ENCODE measurements at places on chromosomes 6 and 20.

- H3K4me1 ChIP-seq, result no peaks in the 10 kb centered on the region
- no peak overlapping the region for H3K27ac ChIP-seq
- no peak overlapping the region for H3K4me3 ChIP-seq
- H3K27me3 ChIP-seq, result peaks cover 20% of the 10 kb centered on the region
Observed at GRCh38 chr6:85754894-85755293, 112.2 kb upstream of the SYNCRIP start.

GRCh38 chr6:63563235-63563634 is 9.0 kb upstream of the LOC128125822 start:
- peaks cover 10% of the 10 kb centered on the region for H3K4me1 ChIP-seq
- no peak overlapping the region for H3K4me3 ChIP-seq
- DNase-seq, result no peak

- H3K4me3 ChIP-seq, result no peak overlapping the region
- H3K4me1 ChIP-seq, result peaks cover 19% of the 10 kb centered on the region
- DNase-seq, result no peak
- peaks cover 4% of the 10 kb centered on the region for H3K36me3 ChIP-seq
Observed at GRCh38 chr6:20688710-20689500, 154.6 kb downstream of the CDKAL1 start.

GRCh38 chr20:45836841-45837240 is 3.2 kb downstream of the SNX21 start:
- no peaks in the 10 kb centered on the region for H3K27me3 ChIP-seq
- H3K4me3 ChIP-seq, result no peak overlapping the region
- no peaks in the 10 kb centered on the region for H3K36me3 ChIP-seq

DNA sequence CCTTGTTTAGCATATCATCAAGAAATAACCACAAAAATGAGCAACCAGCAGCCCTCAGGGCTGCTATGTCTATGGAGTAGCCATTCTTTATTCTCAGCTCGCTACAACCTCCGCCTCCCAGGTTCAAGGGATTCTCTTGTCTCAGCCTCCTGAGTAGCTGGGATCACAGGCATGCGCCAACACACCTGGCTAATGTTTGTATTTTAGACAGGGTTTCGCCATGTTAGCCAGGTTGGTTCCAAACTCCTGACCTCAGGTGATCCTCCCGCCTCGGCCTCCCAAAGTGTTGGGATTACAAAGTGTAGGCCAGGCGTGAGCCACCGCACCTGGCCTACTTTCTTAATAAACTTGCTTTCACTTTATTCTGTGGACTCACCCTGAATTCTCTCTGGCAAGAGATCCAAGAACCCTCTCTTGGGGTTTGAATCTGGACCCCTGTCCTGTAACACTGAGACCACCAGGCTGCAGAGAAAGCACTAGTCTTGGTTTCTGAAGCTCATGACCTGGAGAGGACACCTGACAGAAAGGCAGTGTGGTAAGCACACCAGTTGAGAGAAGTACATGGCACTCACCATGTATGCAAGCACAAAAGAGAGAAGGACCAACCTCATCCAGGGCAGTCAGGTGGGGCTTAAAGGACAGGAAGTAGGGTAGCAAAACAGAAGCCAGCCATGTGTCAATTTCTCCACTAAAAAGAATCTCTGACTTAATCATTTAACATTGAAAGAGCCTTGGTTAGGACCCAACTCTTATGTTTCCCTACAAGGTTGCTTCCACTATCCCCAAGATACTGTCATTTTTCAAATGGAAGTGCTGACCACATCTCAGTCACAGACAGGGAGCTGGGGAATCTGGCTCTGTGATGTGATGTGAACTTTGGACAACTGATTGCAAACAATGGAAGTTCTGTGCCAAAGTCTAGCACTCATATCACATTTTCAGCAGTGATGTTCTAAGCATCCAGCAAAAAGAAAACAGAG is 97.4 kb upstream of the DST start:
- no peak for DNase-seq
- H3K27ac ChIP-seq, result no peak overlapping the region
- H3K4me3 ChIP-seq, result no peak overlapping the region
- H3K36me3 ChIP-seq, result no peaks in the 10 kb centered on the region

DNA sequence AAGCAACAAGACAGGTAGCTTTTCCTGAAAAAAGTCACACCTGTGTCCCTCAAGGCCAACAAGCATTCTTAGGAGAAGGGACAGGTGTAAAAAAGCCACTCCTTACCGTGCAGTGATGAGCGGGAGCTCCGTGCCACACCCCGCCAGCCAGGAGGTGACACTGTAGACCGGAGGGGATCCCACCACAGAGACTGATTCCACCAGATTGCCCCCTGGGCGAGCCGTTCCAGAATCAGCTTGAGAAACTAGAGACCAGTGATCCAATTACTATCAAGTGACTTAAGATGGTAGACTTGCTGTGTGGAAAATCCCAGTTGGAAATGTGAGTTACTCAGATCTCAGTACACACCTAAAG is 37.4 kb downstream of the PKHD1 start:
- H3K27ac ChIP-seq, result no peak overlapping the region
- H3K27me3 ChIP-seq, result peaks cover 12% of the 10 kb centered on the region
- no peak for DNase-seq
- H3K36me3 ChIP-seq, result no peaks in the 10 kb centered on the region
- no peak overlapping the region for H3K4me3 ChIP-seq

DNA sequence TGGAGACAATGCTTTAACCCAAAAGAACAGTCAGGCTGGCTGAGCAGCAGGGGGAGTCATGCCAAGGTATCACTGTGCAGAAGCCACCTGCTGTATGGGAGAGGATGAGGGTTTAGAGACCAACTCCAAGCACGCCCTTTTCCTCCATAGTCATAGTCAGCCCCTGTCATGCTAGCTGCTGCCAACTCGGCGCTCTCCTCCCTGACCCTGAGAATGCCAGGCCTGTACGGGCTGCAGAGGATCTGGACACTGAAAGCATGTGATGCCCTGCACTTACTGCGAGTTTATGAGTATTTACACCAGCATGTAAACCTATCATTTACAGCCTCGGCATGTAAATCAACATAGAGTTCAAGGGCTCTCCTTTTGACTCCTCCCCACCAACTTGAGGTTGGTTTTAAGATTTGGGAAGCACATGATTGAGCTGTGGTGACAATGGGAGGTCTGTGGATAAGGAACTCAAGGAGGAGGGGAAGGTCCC is 11.7 kb upstream of the SCUBE3 start:
- no peak overlapping the region for H3K27ac ChIP-seq
- peaks cover 43% of the 10 kb centered on the region for H3K27me3 ChIP-seq
- no peaks in the 10 kb centered on the region for H3K4me1 ChIP-seq
- H3K36me3 ChIP-seq, result no peaks in the 10 kb centered on the region
- H3K4me3 ChIP-seq, result no peak overlapping the region

DNA sequence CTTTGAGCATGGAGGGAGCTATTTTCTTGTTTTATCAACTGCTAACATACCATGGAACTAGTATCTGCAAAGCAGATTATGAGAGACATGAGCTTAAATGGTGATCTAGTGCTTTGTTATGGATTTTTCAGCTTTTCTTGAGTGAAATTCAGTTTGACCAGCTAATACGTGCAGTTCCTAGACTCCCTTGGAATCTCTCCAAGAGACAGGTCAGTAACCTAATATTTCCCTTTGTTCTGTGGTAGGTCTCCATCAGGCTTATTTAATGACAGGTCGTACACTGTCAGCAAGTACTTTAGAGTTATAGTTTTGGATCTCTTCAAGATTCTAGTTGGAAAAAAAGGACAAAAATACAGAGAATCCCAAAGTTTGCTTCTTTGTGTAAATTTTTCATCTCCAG is 43.9 kb downstream of the HDAC2 start:
- H3K27me3 ChIP-seq, result peaks cover 13% of the 10 kb centered on the region
- no peaks in the 10 kb centered on the region for H3K4me1 ChIP-seq
- H3K4me3 ChIP-seq, result no peak overlapping the region
- no peak overlapping the region for H3K27ac ChIP-seq

- no peak for DNase-seq
- H3K36me3 ChIP-seq, result peaks cover 21% of the 10 kb centered on the region
- peak overlapping the region; percentile 92 for H3K27ac ChIP-seq
- no peaks in the 10 kb centered on the region for H3K27me3 ChIP-seq
Observed at GRCh38 chr6:32176476-32177182, 745 bp upstream of the AGPAT1 start.

DNA sequence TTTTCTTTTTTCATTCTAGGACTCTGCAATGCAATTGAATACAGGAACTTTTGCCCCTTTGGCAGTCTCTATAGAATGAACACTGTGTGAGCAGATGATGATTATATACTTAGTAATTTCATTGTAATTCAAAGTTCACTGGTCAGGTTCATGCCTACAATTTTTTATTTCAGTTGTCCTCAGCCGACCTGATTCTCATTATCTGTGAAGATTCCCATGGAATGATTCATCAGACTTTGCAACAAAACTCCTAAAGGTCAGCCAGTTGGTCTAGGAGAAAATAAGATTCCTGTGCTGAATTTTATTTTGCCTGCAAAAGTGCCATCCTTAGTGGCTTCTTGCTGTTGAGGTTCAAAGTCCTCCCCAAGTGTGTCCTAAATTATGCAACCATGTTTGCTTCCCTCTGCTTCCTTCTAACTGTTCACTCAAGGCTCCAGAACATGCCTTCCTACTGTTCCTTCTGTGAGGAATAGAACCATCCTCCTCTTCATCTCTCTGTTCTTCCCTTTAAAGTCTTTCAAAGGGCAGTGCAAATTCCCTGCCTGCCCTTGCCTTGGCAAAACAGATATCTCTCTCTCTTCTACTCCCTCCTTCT is 194.2 kb upstream of the CNR1 start:
- H3K27me3 ChIP-seq, result no peaks in the 10 kb centered on the region
- H3K4me3 ChIP-seq, result no peak overlapping the region
- no peak overlapping the region for H3K27ac ChIP-seq
- no peaks in the 10 kb centered on the region for H3K36me3 ChIP-seq
- H3K4me1 ChIP-seq, result no peaks in the 10 kb centered on the region
- DNase-seq, result no peak

GRCh38 chr20:50478162-50478990 is 31.8 kb upstream of the PTPN1 start:
- peaks cover 2% of the 10 kb centered on the region for H3K27me3 ChIP-seq
- H3K36me3 ChIP-seq, result no peaks in the 10 kb centered on the region
- H3K4me1 ChIP-seq, result peaks cover 36% of the 10 kb centered on the region
- no peak overlapping the region for H3K4me3 ChIP-seq
- H3K27ac ChIP-seq, result no peak overlapping the region

DNA sequence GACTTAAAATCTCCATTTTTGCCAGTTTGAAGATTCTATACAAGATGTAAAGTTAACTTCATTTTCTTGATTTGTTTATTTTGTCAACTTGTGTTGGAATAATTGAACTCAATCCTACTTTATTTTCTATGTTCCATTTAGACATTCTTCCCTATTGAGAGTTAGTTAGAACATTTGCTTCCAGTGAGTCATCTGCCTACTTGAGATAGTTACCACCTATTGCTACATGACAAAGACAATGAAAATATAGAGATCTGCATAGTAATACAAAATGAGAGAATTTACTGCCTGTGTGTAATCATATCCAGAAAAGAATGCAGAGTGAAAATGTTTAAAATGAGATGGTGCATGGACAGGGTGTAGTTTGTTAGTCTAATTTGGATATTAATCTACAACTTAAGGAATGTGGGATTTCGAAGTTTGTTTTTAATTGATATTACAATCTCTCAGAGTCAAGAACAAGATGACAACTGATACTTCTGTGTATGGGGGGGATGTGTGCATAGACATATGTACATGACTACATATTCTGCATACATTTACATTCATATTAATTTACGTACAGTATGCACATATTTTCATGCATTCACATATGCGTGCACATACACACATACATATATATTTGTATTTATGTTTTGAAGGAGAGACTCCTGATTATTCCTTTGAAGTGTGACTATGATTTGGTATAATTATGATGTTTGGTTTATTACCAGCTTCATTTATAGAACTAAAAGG is 420.1 kb downstream of the NKAIN2 start:
- no peaks in the 10 kb centered on the region for H3K27me3 ChIP-seq
- H3K4me1 ChIP-seq, result no peaks in the 10 kb centered on the region
- no peaks in the 10 kb centered on the region for H3K36me3 ChIP-seq
- H3K27ac ChIP-seq, result no peak overlapping the region
- H3K4me3 ChIP-seq, result no peak overlapping the region

- no peaks in the 10 kb centered on the region for H3K27me3 ChIP-seq
- H3K4me1 ChIP-seq, result no peaks in the 10 kb centered on the region
- no peak for DNase-seq
Observed at GRCh38 chr20:22825546-22825945, 209.6 kb upstream of the SSTR4 start.

GRCh38 chr6:156175971-156176421 is 601.2 kb upstream of the ARID1B start:
- no peak for DNase-seq
- no peaks in the 10 kb centered on the region for H3K4me1 ChIP-seq
- no peaks in the 10 kb centered on the region for H3K27me3 ChIP-seq
- no peaks in the 10 kb centered on the region for H3K36me3 ChIP-seq

DNA sequence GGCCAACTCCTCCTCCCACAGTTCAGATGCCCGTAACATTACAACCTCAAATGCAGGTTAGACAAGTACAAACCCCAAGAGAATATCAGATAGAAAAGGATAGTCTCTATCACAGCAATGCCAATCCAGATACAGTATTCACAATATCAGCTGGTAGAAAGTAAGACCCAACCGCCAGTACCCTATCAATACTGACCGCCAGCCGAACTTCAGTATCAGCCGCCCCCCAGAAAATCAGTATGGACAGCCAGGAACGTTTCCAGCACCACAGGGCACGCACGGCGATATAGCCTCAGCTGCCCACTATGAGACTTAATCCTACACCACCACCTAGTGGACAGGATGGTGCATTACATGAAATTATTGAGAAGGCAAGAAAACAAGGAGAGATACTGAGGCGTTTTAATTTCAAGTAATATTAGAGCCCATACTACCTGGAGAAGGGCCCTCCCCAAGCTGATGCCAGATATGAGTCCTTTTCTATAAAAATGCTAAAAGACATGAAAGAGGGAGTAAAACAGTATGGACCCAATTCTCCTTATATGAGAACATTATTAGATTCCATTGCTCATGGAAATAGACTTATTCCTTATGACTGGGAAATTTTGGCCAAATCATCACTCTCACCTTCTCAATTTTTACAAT is 17.6 kb upstream of the EIF2S2 start:
- peaks cover 17% of the 10 kb centered on the region for H3K27me3 ChIP-seq
- H3K36me3 ChIP-seq, result no peaks in the 10 kb centered on the region
- peak overlapping the region; percentile 8 for H3K4me3 ChIP-seq

- H3K36me3 ChIP-seq, result no peaks in the 10 kb centered on the region
- H3K27ac ChIP-seq, result no peak overlapping the region
- peaks cover 5% of the 10 kb centered on the region for H3K4me1 ChIP-seq
- DNase-seq, result no peak
- H3K4me3 ChIP-seq, result no peak overlapping the region
- no peaks in the 10 kb centered on the region for H3K27me3 ChIP-seq
Observed at GRCh38 chr6:45478240-45478639, 100.5 kb upstream of the SUPT3H start.

GRCh38 chr6:127058027-127058426 is 60.4 kb upstream of the RSPO3 start:
- H3K4me3 ChIP-seq, result no peak overlapping the region
- DNase-seq, result no peak
- H3K4me1 ChIP-seq, result no peaks in the 10 kb centered on the region
- H3K36me3 ChIP-seq, result no peaks in the 10 kb centered on the region
- H3K27ac ChIP-seq, result no peak overlapping the region
- H3K27me3 ChIP-seq, result no peaks in the 10 kb centered on the region

DNA sequence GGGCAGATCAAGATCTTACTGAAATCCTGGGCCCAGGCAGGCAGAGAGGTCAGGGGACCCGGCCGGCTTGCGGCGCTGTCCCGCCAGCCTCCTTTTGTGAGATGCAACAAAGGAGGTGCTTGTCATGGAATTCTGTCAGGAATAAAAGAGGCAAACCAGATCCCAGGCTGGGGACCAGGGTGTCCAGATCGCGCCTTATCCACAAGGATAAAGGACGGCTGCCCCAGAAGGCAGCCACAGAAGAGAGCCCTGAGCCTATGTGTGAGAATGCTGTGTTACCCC is 42.6 kb upstream of the CDH22 start:
- H3K27ac ChIP-seq, result peak overlapping the region; percentile 33
- no peak for DNase-seq
- peaks cover 17% of the 10 kb centered on the region for H3K36me3 ChIP-seq
- H3K4me3 ChIP-seq, result no peak overlapping the region
- H3K27me3 ChIP-seq, result no peaks in the 10 kb centered on the region
